ENCODE measurements at places on chromosomes 5 and 9. TPM values are rescaled to one million over a fixed set of nuclear protein-coding genes. Genes with fewer than 3 reads are reported as not detected.

DNA sequence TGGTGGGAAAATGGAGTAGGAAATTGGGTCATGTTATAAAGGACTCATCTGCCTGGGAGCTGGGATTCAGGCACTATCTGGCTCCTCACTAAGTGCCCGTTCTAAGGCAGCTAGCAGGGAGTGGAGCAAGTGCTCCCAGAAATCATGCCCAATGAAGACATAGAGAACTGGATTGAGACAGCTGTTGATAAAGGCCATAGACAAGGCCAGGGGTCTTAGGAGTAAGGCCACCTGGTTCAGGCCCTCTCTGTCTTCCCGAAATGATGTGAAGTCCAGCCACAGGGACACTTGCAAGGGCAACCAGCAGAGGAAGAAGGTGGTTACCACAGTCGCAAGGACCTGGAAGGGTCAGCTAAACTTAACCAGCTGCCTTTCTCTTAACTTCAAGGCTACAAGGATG is 20.1 kb upstream of the SPINK1 start:
- DNase-seq: no peak
- H3K4me1 ChIP-seq: no peaks in the 10 kb centered on the region
- H3K4me3 ChIP-seq: no peak overlapping the region
- no peaks in the 10 kb centered on the region for H3K27me3 ChIP-seq
- no peaks in the 10 kb centered on the region for H3K36me3 ChIP-seq

- H3K27me3 ChIP-seq: no peaks in the 10 kb centered on the region
- H3K36me3 ChIP-seq: no peaks in the 10 kb centered on the region
These were observed 70.4 kb upstream of the SLC1A3 start for GRCh38 chr5:36535859-36536615.

DNA sequence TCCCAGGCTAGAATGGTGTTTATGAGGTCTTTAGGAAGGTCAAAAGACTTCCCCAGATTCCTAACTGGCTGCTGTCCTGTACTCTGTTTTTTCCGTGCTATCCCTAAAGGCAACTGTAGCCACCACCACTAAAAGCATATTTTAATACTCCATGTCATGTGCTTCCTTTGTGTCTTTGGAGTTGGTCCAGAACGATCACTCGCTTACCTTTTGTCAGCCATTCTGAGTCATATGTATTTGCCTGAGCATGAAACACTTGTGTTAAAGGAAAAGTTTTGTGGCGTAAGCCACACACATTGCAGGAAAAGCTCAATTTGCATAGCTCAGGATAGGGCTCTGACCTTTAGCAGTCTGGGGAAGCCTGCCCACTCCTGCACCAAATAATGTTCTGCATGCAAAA is 299.6 kb downstream of the NTRK2 start:
- no peak overlapping the region for H3K27ac ChIP-seq
- no peaks in the 10 kb centered on the region for H3K36me3 ChIP-seq
- no peaks in the 10 kb centered on the region for H3K27me3 ChIP-seq
- H3K4me1 ChIP-seq: no peaks in the 10 kb centered on the region
- H3K4me3 ChIP-seq: no peak overlapping the region
- DNase-seq: no peak

GRCh38 chr9:73133921-73134407 is 17.7 kb upstream of the ANXA1 start:
- no peak overlapping the region for H3K4me3 ChIP-seq
- no peaks in the 10 kb centered on the region for H3K36me3 ChIP-seq
- H3K4me1 ChIP-seq: peaks cover 24% of the 10 kb centered on the region

- no peak overlapping the region for H3K27ac ChIP-seq
- no peaks in the 10 kb centered on the region for H3K36me3 ChIP-seq
- DNase-seq: no peak
- H3K4me3 ChIP-seq: no peak overlapping the region
- no peaks in the 10 kb centered on the region for H3K4me1 ChIP-seq
- H3K27me3 ChIP-seq: no peaks in the 10 kb centered on the region
These were observed 69.5 kb downstream of the GRIA1 start for GRCh38 chr5:153559926-153560325.

GRCh38 chr5:125411744-125412560 is 665.5 kb upstream of the ZNF608 start:
- peak overlapping the region; percentile 42 for H3K4me3 ChIP-seq
- H3K36me3 ChIP-seq: no peaks in the 10 kb centered on the region
- H3K27me3 ChIP-seq: no peaks in the 10 kb centered on the region
- peaks cover 24% of the 10 kb centered on the region for H3K4me1 ChIP-seq
- peak overlapping the region; percentile 43 for H3K27ac ChIP-seq
- DNase-seq: no peak

- no peaks in the 10 kb centered on the region for H3K27me3 ChIP-seq
- no peak overlapping the region for H3K4me3 ChIP-seq
- H3K36me3 ChIP-seq: no peaks in the 10 kb centered on the region
- no peak overlapping the region for H3K27ac ChIP-seq
- peaks cover 4% of the 10 kb centered on the region for H3K4me1 ChIP-seq
These were observed 275.3 kb downstream of the TMEM38B start for GRCh38 chr9:105969636-105970035.

- no peaks in the 10 kb centered on the region for H3K36me3 ChIP-seq
- H3K27me3 ChIP-seq: no peaks in the 10 kb centered on the region
- H3K4me3 ChIP-seq: no peak overlapping the region
- no peak overlapping the region for H3K27ac ChIP-seq
These were observed 143.7 kb upstream of the FSTL4 start for GRCh38 chr5:133756036-133756435.

- no peak for DNase-seq
- no peaks in the 10 kb centered on the region for H3K36me3 ChIP-seq
- no peaks in the 10 kb centered on the region for H3K4me1 ChIP-seq
- no peak overlapping the region for H3K27ac ChIP-seq
- H3K27me3 ChIP-seq: no peaks in the 10 kb centered on the region
These were observed 630.3 kb upstream of the CDH18 start for GRCh38 chr5:20618340-20618739.

DNA sequence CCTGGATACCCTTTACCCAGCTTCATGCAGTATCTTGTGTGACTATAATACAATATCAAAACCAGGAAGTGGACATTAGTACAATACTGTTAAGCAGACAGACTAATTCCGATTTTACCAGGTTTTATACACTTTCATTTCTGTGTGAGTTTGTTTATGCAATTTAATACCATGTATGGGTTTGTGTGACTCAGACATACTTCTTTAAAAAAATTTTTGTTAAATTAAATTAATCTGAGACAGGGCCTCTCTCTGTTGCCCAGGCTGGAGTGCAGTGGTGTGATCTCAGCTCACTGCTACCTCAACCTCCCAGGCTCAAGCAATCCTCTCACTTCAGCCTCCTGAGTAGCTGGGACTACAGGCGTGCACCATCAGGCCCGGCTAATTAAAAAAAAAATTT is 156.8 kb downstream of the GAPVD1 start:
- no peak overlapping the region for H3K4me3 ChIP-seq
- no peaks in the 10 kb centered on the region for H3K27me3 ChIP-seq
- H3K27ac ChIP-seq: no peak overlapping the region

DNA sequence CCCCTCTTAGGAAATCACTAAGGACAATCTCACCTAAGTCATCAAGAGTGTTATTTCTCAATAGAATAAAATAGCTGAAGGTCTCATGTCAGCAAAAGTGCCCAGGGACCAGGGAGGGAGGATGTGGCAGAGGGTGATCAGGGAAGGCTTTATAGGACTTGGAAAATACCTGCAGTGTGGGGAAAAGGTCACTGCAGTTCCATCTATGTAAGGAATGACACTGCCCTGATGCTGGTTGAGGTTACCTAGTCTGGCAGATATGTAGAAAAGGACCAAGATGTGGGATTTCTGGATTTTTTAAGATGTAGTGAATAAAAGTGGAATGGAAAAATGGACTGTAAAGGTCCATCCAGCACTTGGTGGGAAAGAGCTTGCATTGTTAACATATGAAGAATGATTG is 18.3 kb downstream of the PRDM9 start:
- no peak for DNase-seq
- H3K36me3 ChIP-seq: no peaks in the 10 kb centered on the region
- H3K27ac ChIP-seq: no peak overlapping the region

- no peak for DNase-seq
- H3K4me3 ChIP-seq: no peak overlapping the region
- H3K27ac ChIP-seq: no peak overlapping the region
- H3K27me3 ChIP-seq: no peaks in the 10 kb centered on the region
- H3K36me3 ChIP-seq: peaks cover 99% of the 10 kb centered on the region
These were observed 21.4 kb downstream of the HNRNPH1 start for GRCh38 chr5:179601871-179602625.

DNA sequence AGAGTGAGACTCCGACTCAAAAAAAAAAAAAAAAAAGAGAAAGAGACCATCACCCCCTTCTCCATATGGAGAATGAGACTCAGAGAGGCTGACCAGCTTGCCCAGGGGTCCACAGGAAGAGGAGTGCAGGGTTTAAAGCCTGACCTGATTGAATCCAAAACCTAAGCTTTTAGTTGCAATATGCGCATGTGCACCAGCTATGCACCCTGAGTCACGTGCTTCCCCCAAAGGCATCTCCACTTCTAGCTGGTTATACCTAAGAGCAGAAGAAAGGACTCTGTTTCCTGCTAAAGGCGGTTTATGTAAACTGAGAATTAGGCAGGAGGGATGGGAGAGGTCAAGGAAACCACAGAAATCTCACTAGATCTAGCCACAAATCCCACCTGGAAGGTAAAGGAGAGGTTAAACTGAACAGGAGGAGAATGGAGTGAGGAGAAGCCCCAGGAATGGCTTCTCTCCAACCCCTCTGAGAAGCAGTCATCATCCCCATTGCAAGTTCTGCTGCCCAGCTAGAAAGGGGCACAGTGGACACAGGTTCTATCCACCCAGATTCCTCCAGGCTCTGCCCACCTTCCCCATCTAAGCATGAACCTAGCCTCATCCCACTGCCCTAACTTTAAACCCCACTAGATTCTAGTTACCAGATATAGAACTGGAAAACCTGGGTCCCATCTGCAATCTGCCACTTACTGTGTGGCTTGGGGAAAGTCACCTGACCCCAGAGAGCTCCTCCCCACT is 171.3 kb downstream of the ACTL7B start:
- H3K36me3 ChIP-seq: no peaks in the 10 kb centered on the region
- H3K4me3 ChIP-seq: no peak overlapping the region
- DNase-seq: no peak

GRCh38 chr9:19511694-19512093 is 102.9 kb downstream of the ACER2 start:
- H3K36me3 ChIP-seq: no peaks in the 10 kb centered on the region
- no peak for DNase-seq
- no peaks in the 10 kb centered on the region for H3K27me3 ChIP-seq
- no peak overlapping the region for H3K4me3 ChIP-seq
- no peak overlapping the region for H3K27ac ChIP-seq

GRCh38 chr9:111839987-111840386 is 45.2 kb upstream of the SHOC1 start:
- no peaks in the 10 kb centered on the region for H3K27me3 ChIP-seq
- no peak for DNase-seq
- no peak overlapping the region for H3K4me3 ChIP-seq
- H3K4me1 ChIP-seq: no peaks in the 10 kb centered on the region
- no peak overlapping the region for H3K27ac ChIP-seq

DNA sequence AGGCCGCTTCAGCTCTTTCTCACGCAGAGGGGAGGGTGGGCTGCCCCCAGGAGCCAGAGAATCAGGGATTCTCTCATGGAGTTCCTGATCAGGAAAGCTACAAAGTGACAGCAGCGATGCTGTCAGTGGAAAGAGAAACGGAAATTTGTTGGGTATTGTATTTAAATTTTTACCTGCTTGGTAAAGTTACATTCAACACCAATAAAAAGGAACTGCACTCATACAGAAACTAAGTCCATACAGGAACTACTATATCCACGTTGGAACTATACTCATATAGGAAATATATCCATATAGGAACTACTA is 325.5 kb upstream of the IRX4 start:
- no peaks in the 10 kb centered on the region for H3K4me1 ChIP-seq
- no peak overlapping the region for H3K27ac ChIP-seq
- no peak for DNase-seq

DNA sequence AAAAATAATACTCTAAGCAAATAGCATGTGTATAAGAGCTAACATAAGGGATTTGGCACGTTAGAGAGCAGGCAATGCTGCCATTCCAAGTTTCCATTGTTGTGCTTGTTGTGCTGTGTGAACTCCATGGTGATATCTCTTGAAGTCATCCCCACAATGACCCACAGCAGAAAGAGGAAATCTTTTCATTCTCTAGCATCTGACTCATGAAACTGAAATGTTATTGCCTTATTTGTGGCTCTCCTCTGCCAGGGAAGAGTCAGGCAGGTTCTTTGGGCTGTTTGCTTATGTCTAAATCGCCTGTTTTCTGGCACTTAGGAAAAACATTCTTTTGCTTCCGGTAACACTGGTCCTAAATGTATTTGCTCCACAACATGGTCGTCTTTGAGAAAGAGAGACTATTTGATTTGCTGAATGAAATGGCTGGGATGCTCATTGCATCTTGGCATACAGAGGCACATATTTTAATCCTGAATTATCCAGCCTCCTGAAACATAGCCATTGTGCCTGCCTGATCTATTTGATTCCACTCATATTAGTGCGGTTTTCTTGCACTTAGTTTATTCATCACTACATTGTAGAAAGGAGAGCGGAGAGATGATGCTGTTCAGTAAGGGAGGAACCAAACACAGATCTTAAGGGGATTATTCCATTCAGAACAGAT is 188.8 kb downstream of the CSNK1G3 start:
- H3K27me3 ChIP-seq: no peaks in the 10 kb centered on the region
- H3K4me1 ChIP-seq: peaks cover 6% of the 10 kb centered on the region
- peak overlapping the region; percentile 39 for H3K27ac ChIP-seq
- no peaks in the 10 kb centered on the region for H3K36me3 ChIP-seq
- no peak overlapping the region for H3K4me3 ChIP-seq

DNA sequence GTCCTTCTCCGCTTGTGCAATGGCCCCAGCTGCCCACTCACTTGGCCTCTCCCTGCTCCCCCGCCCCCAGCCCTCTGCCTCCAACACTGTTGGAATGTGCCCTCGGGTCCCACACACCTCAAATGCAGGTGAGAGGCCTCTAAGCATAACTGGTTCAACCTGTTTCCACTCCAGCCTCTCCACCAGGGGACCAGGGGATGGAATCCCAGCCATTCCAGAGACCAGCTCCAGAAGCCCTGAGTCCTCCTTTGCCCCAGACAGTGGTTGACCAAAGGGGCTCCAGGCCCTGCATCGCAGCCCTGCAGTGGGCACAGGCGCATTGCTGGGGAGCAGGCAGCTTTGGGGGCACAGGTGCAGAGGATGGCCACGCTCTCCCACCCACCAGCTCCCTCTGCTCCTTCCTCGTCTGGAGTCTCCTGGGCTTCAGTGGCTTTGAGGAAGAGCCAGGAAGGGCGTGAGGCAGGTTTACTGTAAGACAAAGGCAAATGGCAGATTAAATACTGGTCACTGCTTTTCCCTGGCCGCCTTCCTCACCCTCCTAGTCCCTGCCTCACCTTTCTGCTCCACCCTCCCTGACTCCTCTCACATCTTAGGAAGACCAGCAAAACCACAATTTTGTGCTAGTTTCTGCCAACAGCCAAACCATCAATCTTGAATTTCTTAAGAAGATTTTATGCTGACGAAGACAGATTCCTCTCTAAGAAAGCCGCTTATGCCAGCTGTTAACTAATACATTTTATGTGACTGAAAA is 29.1 kb upstream of the IRX2 start:
- DNase-seq: no peak
- H3K27ac ChIP-seq: no peak overlapping the region

- no peaks in the 10 kb centered on the region for H3K4me1 ChIP-seq
- H3K27ac ChIP-seq: no peak within 1 kb of the TSS
- no peak for DNase-seq
- H3K36me3 ChIP-seq: no peaks in the 10 kb centered on the region
These were observed at the start of gene PCDHGB2 for GRCh38 chr5:141359790-141360426. TSS of gene PCDHGB2 (plus strand) at chr5:141359994. CDS start at chr5:141360136, 142 bp downstream.

Gene RASEF
- total RNA-seq: 0.04 TPM

Gene ROR2
- 0.52 TPM for total RNA-seq
